ENCODE measurements at places on chromosomes 7 and 10.

DNA sequence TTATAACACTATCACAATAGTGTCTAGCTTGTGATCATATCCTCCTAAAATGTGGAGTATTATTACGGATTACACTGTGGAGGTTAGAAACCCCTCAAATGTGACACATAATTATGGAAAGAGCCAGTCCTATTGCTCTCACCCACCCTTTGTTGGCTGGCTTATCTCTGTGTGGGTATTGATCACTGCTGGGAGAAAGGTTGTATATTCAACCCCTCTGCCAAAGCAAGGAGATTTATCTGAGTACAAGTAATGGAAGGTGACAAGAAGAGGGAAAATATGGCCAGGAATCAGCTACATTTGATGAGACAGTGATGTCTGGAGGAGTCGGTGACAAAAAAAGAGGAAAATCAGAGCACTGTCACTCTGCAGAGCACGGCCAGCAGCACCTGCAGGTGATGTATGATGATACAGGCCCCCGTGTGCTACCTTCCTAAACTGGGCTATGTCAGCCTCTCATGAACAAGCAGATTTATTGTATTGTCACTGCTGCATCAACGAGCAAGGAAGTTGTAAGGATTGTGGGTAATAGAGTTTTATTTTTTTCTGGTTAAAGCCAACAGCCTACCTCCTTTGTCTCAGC, 235.3 kb downstream of the PHF14 start:
- no peak for DNase-seq

DNA sequence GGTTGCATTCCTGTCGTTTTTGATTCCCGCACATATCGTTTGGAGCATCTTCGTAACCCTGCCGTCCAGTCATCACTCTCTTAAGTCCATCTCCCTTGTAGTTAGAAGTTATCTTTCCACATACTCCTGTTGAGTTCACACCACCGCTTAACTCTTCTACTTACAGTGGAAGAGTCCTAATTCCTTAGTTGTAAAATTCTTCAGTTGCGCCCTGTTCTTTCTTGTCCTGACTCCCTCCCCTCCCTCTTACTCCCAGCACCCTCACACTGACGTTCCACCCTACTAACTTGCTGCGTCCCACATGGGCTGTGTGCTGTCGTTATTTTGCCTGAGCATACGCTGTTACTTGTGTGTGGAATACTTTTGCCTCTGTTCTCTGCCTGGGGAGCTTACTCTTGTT, 11.7 kb downstream of the DNAJB6 start:
- no peak for DNase-seq

- no peak for DNase-seq
Measured at GRCh38 chr10:133230044-133230361, at the start of gene UTF1. Gene UTF1, plus strand, starts transcription at chr10:133230217. Its CDS starts 72 bp downstream, at chr10:133230289.

GRCh38 chr7:11170863-11171568, 197.3 kb downstream of the PHF14 start:
- DNase-seq, result no peak

GRCh38 chr10:33703501-33704213, 369.2 kb upstream of the NRP1 start:
- no peak for DNase-seq

DNA sequence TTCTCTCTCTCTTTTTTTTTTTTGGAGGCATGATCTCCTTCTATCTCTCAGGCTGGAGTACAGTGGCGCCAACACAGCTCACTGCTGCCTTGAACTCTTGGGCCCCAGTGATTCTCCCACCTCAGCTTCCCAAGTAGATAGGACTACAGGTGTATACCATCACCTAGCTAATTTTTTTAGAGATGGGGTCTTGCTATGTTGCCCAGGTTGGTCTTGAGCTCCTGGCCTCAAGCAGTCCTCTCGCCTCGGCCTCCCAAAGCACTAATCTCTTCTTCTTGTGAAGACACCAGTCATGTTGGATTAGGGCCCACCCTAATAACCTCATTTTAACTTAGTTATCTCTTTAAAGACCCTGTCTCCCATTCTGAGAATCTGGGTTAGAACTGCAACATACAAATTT, 45.6 kb downstream of the LRMDA start:
- no peak for DNase-seq

DNA sequence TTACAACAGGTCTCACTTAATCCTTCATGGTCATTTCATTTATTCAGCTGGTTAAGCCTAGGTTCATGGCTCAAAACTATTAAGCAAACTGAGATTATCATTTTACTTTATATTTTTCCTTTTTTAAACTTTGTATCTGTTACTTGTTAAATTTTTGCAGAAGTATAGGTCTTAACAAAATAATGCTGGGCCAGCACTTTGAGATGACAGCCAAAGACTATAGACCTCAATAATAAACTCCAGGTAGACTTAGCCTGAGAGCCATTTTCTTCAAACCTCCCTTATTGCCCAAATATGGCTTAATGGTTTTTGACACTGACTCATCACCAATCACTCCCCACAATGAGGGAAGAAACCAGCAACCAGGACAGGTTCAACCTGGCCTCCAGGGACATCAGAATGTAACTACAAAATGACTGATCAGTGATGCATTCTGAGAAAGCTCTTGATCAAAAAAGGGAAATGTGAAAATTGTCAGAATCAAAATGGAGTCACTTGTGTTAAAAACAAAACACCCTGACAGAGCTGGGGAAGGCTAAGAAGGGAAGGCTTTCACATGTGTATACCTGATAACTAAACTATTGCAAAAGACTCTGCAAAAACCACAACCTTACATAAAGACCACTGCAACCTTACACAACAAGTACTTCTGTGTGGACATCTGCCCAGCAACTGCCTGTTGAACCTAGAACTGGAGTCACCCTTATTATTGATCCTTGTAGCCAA, 2.1 kb upstream of the CCDC126 start:
- peak; percentile 85 for DNase-seq

DNA sequence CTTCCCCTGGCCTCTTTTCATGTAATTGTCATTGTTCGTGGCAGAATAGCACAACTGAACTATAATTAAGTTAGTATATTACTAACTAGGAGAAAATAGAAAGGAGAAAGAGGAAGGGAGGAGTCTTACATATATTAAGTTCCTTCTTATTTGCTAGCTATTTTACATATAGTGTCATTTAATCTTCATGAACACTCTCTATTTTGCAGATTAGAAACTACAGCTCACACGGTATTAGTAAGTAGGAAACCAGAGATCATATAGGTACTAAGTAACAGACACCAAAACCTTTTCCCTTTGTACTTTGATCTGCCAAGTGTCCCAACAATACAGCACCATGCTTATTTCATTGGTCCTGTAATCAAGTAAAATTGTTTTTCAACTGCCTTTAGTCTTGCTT, 202.4 kb upstream of the HPS1 start:
- DNase-seq, result no peak

GRCh38 chr10:43585981-43586729, 11.7 kb upstream of the ZNF239 start:
- no peak for DNase-seq

GRCh38 chr7:105157278-105157677, 143.3 kb downstream of the KMT2E start:
- no peak for DNase-seq

GRCh38 chr7:25967278-25968204, 184.5 kb upstream of the NFE2L3 start:
- peak; percentile 65 for DNase-seq

GRCh38 chr10:113550365-113550764, 2.5 kb upstream of the HABP2 start:
- DNase-seq, result no peak

DNA sequence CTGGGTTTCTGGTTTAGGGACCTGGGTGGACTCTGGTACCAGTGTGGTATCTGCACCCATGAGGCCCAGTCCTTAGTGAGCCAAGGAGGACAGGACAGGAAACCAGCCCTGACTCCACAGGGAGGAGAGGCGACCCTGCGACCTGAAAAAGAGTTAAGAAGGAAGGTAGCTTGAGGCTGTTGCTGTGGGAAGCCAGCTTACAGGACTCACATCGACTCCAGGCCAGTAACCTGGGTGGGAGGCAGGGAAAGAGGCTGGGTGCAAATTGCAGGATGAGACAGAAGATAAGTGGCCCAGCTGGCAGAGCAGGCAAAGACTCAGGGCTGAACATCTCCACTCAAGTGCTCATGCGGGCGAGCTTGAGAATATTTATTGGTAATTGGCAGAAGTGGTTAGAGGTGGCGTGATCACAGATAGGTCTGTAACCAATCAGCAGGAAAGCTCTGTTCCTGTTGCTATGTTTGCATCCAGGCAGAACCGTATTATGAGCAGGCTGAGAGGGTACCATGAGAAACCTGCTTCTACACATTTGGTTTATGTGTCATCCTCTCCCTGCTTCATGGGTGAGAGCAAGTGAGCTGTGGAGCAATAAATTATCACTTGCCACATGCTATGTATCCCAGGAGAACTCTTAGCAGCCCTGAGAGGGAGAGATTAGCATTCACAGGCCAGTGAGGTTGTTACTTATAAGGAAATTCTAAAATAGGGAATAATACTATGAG, 11.0 kb downstream of the TLL2 start:
- no peak for DNase-seq

DNA sequence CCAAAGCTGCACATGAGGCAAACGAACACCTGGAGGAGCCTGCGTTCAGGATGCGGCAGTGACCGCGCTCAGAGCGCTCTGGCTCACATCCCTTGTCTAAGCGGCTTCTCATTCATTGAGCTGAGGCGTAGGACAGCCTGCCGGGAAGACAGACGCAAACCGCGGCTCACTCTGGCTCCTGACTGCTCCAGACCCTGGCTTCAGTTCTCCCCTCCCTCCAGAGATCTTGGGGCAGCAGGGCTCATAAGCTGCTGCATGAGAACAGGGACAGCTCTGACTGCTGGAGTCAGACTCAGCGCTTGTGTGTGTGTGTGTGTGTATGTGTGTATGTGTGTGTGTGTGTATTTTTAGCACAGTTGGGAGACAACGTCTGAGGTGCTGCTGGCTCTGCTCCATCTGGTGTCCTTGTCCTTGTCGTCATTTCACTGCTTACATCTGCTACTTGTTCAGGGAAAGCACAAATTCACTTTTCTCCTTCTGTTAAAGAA, 15.8 kb upstream of the LYZL2 start:
- no peak for DNase-seq

Measured in Karpas-422 (cell line).